ENCODE measurements at places on chromosomes 3 and 15.

GRCh38 chr15:54017251-54017650, 39.0 kb downstream of the UNC13C start:
- no peak for ATAC-seq

- ATAC-seq: no peak
These were observed 183.9 kb downstream of the PDCD6IP start for GRCh38 chr3:33982269-33982798.

GRCh38 chr3:157868946-157869345, 237.3 kb downstream of the SHOX2 start:
- ATAC-seq: no peak

DNA sequence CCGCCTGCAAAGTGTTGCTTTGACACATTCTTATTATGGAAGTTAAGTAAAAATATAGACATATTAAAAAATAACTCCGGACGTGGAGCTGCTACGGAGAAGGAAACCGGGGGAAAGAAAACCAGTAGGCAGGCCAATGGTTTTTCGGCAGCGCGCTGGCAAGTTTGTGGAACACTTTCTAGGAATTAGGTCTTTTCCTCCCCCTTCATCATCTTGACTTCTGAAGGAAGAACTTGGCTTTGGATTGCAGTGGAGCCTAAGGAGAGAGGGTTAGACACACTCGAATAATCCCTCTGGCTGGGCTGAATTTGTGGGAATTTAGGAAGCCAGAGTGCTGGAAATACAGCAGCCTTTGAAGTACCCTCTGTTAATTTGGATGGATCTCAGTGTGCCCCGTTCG, 317 bp downstream of the ROBO2 start:
- no peak for ATAC-seq

DNA sequence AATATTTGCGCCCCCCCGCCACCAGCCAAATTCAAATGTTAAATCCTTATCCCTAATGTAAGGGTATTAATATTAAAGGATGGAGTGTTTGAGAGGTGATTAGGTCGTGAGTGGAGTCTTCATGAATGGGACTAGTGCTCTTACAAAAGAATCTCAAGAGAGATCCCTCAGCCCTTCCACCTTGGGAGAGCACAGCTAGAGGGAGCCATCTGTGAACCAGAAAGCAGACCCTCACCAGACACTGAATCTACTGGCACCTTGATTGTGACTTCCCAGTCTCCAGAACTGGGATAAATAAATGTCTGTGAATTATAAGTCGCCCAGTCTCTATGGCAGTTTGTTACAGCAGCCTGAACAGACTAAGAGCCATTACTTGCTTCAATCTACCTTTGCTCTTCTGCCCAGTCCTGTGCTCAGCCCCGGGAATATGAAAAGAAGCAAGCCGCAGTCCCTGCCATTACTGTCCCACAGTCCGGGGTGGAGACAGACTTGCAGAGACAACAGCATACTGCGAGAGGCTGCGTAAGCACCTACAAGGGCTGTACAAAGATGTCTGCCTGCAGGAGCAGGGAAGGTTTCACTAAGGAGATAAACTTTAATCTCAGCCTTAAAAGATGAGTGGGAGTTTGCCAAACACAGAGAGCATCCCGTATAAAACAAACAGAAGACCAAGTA, 110.7 kb upstream of the TMCO5A start:
- no peak for ATAC-seq

- peak; percentile 26 for ATAC-seq
These were observed 84.3 kb downstream of the CHST2 start for GRCh38 chr3:143203848-143204247.

DNA sequence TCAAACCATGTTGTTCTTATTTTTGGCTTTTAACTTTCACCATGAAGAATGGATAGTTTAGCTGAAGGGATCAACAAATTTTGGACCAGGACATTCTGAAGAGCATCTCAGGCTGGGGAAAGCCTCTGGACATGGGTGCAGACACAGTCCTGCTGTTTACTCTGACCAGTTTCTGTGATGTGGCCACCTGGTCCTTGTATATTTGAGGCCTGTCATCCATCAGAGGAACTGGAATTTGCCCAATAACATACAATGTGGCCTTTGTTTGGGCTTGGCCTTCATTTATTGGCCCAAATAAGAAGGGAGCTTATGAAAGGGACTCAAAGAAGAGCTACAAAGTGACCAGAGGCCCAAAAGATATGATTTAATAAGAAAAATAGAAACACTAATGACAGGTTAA, 127.9 kb downstream of the MYRIP start:
- ATAC-seq: no peak

GRCh38 chr3:129233538-129233937, 15.9 kb upstream of the COPG1 start:
- ATAC-seq: no peak

- ATAC-seq: peak; percentile 85
These were observed 42.0 kb downstream of the UMPS start for GRCh38 chr3:124772081-124772831.

DNA sequence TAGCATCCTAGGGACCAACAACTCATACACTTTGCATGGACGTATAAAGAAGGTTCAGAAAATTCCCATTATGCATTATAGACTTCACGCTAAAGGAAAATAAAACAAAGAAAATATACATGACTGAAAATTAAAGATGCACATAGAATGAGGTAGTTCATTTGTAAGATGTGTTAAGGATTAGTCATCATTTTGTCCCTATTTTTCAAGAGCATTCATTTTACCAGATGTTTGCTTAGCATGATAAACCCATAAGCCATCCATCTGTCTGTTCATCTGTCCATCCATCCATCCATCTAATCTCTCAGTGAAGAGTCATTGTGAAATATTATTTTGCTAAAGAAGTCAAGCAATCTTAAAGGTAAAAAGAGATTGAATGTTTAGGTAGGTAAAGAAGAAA, 80.3 kb downstream of the TFG start:
- ATAC-seq: no peak

- ATAC-seq: no peak
These were observed 21.5 kb upstream of the MORF4L1 start for GRCh38 chr15:78850941-78851755.

DNA sequence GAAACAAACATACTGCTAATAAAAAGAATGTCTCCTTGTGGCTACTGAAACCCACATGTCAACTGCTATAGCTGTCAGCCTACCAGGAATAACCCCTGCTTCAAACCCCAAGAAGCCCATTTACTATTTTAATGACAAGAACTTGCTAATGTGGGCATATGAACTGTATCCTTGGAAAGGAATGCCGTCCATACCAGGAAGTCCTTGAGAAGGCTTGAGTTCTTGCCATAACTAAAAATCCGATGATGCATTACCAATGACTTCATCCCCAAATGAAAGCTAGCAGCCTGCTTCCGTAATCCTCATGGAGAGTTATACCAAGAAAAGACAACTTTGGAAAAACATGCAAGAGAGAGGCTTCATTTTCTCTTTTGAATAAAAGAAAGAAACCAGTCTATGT, 34.8 kb downstream of the MINDY4B start:
- no peak for ATAC-seq

- no peak for ATAC-seq
These were observed 22.5 kb downstream of the ANXA2 start for GRCh38 chr15:60375306-60375705.

DNA sequence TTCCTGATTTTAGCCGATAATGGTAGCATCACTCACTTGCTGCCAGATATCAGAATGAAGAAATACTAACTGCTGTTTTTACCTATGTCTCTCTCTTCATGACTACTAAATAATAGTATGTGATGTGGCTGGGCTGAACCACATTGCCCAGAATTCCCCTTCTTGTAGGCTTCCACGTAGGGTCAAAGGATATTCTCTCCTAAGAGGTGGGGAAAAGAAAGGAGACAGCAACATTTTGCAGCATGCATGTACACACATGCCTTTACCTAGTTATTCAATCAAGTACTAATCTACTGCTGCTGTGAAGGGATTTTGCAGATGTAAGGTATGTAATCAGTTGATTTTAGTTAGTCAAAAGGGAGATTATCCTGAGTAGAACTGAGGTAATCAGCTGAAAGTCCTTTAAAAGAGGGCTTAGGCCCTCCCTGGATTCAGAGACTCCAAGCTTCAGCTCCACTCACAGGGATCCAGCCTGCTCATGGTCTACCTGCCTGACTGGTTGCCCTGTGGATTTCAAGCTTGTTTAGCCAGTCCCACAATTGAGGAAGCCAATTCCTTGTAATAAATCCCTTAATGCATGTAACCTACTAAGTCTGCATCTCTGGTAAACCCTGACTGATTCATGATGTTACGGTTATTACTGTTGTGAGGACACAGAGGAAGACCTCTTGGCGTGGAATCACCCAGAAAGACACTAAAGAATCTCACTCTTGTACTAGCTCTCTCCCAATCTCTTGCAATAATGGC, 20.4 kb downstream of the PLD1 start:
- no peak for ATAC-seq

GRCh38 chr15:68791431-68792283, 29.0 kb downstream of the ANP32A start:
- ATAC-seq: no peak

- no peak for ATAC-seq
These were observed 45.2 kb upstream of the DPPA4 start for GRCh38 chr3:109382588-109382987.

DNA sequence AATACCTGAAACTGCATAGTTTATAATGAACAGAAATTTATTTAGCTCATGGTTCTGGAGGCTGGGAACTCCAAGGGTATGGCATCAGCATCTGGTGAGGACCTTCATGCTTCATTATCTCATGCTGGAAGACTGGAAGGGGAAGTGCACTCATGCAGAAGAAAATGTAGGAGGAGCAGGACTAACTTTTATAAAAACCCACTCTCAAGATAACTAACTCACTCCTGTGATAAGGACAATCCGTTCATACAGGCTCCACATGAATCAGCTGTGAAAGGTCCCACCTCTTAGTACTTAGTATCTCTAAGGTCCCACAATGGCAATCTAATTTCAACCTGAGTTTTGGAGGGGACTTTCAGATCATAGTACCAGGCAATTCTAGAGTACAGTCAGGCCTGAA, 33.6 kb upstream of the APH1B start:
- no peak for ATAC-seq

GRCh38 chr3:111210866-111211564, 139.4 kb downstream of the NECTIN3 start:
- ATAC-seq: no peak

DNA sequence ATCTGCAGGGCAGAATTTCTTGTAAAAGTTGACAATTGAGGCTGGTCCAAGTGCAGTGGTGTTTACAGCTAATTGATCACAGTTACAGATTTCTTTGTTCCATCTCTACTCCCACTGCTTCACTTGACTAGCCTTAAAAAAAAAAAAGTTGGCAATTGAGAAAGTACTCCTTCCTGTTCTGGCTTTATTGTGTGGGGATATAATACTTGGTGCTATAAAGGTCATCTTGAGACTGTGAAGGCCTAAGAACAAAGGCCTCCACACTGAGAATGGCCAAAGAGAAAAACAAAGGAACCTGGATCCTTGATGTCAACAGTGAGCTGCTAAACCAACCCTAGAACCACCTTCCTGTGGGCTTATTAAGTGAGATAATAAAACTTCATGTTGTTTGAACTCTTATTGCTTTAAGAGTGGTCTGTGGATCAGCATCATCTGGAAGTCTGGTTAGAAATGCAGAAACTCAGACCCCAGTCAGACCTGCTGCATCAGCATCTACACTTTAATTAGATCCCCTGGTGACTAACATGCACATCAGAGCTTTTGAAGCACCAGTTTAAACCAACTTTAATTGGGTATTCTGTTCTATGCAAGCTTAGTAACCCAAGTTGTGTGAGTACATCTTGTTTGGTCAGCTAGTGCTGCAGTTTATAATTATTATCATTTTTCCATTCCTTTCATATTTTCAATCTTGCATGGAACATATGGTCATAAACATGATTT, 55.2 kb downstream of the TMOD3 start:
- ATAC-seq: peak; percentile 25

GRCh38 chr3:155138677-155139076, 58.6 kb downstream of the MME start:
- ATAC-seq: no peak

- no peak for ATAC-seq
These were observed at the start of gene CHRD for GRCh38 chr3:184379358-184380184. Gene CHRD, plus strand, starts transcription at chr3:184380054. Its CDS starts 265 bp downstream, at chr3:184380319.

DNA sequence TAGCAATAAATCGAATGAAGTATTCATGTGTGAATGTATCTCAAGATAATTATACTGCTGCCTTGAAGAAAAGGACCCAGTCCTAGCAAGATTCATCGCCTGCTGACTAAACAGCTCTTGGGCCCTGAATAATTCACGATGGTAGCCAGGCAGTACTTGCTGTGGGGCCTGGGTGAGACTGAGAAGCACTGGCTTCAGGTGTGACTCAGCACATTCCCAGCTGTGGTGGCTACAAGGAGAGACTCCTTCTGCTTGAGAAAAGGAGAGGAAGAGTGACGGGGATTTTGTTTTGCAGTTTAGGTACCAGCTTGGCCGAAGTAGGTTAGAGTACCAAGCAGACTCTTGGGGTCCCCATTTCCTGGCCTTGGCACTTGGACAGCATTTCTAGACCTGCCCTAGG, 47.6 kb upstream of the CD200R1L start:
- ATAC-seq: no peak

GRCh38 chr3:73623346-73623745, 1.4 kb downstream of the PDZRN3 start:
- no peak for ATAC-seq

GRCh38 chr3:104939196-104939595, 427.5 kb upstream of the ALCAM start:
- peak; percentile 43 for ATAC-seq

GRCh38 chr15:67175643-67176071, 78.8 kb downstream of the AAGAB start:
- ATAC-seq: no peak

- ATAC-seq: peak; percentile 98
These were observed 44.7 kb downstream of the GTPBP8 start for GRCh38 chr3:113035387-113035982.

DNA sequence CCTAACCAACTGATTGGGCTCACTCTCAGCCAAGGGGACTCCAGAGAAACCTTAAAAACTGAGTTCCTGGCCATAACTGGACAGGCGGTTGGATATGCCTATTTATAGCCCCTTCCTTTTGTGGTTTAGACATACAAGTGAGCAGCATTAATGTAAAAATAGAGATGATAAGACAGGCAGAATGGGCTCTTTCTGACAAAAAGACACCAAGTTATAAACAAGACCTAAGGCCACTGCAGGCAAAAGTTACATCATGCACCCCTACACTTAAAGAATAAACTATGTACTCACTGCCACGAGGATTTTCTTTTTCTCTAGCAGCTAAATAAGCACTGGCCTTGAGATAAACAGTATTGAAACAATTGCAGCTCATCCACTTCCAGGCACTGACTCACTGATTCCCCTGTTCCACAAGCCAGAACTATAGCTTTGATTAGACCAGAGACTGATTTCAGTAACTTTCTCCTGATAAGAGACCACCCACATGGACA, 30.1 kb downstream of the SUCNR1 start:
- ATAC-seq: peak; percentile 61

All from SK-N-SH treated with all-trans-retinoic acid at 6 μM for 48 hours (cell line).